Hepatocyte (in vitro differentiated cells): ENCODE measurements at places on chromosomes 13 and 19.

DNA sequence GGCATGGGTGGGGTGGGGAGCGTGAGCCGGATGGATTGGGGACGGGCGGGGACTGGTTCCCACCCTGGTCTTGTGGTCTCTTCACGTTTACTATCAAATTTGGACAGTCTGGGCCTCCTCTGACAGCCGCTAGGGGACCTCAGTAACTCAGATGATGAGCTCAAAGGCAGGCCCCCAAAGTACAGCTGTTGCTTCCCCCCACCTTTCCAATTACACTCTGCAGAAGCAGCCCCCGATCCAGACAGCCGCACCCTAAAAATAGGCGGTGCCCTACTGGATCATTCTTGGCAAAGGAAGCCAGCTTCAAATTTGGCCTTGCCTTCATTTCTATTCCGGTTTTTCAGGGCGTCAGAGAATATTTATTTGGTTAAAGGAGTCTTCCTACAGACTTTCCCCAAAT is 1.9 kb upstream of the FOXO1 start:
- peak; percentile 39 for DNase-seq

GRCh38 chr19:30339624-30340525 is 32.3 kb upstream of the ZNF536 start:
- no peak for DNase-seq

DNA sequence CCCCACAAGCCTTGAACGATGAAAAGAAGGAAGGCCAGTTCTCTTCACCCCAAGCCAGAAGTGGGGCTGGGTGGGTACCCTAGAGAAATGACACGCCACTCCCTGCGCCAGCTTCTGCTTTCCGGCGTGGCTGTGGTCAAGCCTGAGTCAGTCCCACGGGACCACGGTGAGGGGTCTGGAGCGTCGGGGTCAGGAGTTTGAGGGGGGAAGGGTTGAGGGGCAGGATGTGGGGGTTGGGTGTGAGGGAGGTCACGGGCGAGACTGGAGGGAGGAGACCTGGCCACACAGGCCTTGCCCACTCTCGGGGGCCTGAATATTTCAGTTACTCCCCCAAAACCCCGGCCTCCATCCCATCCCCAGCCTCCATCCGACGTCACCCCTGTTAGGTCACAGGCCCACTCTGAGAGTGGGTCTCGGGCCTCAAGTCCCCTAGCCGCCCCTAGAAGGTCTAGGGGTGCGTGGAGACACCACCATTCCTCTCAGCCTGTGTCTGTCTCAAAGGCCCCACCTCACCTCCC is 500 bp upstream of the IFI30 start:
- no peak for DNase-seq

DNA sequence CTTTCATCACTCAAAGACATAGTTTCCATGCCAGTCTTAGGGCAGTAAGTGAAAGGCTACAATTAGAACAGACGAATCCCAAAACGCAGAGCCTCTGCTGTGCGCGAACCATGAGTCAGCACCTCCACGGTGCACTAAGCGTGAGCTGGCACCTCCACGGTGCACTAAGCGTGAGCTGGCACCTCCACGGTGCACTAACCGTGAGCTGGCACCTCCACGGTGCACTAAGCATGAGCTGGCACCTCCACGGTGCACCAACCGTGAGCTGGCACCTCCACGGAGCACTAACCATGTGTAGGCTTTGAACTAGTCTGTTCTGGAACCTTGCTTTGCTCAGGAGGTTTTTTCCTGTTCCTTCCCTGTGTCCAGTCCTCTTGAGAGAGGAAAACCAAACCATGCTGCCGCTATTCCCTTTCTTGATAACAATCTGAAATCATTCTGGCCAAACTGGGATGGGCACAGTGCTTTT is 120.6 kb downstream of the IRS2 start:
- no peak for DNase-seq

DNA sequence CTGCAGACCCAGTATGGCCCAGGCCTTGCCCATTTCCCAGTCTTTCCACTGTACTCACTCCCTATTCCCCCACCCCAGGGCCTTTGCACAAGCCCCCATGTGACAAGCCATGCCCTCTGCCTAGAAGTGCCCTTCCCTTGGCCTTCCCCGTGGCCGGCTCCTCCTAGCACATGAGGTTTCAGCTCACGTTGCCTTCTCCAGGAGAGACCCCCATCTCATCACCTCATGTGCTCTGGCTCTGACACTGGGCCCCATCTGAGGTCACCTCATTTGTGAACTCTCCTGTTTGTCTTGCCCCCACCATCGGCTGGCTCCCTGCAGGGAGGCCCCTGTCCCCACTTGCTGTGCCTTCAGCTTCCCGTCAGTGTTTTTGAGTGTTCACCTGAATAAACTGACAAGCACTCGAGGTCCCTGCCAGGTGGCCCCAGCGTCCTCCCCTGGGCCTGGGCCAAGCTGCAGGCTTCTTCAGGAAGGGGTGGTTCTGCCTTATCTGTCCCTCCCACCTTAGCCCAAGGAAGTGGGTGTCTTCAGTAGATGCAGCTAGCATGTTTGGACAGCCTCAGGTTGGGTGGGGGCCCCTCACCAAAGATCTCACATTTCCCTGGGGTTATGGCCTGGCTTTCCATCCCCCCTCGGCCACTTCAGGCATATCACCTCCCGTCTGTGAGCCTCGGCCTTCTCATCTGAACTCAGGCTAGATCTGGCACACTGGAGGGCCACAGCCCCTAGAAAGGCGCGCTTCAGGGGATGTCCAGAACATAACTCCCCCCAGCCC is 3.8 kb upstream of the SLC25A42 start:
- no peak for DNase-seq

DNA sequence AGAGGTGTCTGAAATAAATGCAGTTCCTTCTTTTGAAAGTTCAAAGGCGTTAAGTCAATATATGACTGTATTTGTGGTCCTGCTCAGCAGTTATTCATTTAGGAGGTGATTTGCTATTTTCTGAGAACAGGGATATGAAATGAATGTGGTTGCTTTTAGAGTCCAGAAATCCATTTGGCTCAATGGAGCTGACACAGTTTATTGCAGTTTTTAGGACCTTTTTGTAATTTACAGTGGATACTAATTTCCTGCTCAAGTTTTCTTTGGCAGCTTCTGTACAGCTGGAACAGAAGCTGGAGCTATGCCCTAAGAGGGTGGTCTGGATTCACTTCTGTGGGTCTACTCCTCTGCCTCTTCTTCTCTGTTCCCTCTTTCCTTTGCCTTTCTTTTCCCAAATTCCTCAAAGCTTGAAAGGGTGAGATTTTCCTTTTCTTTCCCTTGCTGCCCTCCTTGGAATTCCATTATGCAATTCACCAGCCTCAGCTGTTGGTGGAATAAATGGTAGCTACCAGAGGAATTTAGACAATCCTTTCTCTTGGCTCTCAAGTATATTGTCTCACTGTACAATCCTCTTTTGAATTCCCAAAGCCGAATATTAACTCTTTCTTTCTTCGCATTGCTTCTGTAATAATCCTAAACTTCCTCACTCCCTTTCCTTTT is 39.9 kb downstream of the ITGBL1 start:
- DNase-seq, result no peak

GRCh38 chr13:33262594-33262993 is 23.0 kb downstream of the STARD13 start:
- peak; percentile 14 for DNase-seq

DNA sequence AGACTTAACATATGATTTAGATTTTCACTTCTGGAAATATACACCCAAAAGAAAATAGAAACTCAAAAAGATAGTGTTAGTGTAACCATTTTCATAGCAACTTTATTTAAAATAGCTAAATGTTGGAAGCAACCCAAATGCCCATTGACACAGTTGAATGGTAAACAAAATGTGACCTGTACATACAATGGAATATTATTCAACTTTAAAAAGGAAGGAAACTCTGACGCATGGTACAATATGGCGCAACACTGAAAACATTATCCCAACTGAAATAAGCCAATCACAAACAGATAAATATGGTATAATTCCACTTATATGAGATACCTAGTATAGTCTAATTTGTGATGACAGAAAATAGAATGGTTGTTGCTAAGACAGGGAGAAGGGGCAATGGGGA is 1456.1 kb upstream of the MIR17HG start:
- DNase-seq, result no peak

DNA sequence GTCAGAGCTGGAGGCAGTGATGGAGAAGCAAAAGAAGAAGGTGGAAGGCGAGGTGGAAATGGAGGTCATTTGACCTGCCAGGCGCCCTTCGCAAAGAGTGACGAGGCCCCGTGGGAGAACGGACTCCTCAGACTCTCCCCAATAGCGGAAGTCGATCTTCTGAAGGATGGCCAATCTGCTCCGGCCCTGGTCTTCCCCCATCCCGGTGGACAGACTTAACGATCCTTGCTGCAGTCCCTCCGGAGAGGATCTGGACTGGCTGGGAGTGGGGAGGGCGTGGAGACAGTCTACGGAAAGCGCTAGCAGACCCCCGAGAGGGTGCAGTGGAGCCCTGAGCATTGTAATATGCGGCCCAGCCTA is 11.9 kb downstream of the EPS8L1 start:
- DNase-seq, result no peak

DNA sequence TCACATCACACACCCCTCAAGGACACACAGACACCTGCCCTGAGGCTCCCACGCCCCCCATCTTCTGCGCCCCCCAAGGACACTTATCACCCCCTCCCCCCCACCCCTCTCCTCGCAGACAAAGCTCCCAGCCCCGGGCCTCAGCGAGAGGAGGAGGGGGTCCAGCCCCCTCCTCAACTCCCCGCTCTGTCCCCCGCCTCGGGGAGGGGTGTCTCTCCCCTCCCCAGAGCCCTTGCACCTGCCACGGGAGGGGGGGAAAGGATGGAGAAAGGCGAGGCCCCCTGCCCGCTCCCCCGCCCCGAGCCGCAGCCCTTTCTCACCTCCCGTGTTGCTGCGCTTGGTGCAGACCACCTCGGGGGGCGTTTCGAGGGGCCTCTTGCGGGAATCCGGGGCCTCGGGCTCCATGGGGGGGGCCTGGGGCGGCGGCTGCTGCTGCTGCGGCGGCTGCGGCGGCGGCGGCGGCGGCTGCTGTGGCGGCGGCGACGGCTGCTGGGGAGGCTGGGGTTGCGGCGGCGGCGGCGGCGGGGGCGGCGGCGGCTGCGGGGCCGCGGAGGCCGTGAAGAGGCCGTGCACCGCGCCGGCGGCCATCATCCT is 621 bp downstream of the NOVA2 start:
- DNase-seq, result peak; percentile 13
